ENCODE measurements at places on chromosomes 16 and 17.

- no peak for DNase-seq
Measured at GRCh38 chr17:51425773-51426172, 165.4 kb downstream of the UTP18 start.

GRCh38 chr16:86305440-86305839 lies 204.9 kb upstream of the FOXF1 start:
- DNase-seq, result no peak

DNA sequence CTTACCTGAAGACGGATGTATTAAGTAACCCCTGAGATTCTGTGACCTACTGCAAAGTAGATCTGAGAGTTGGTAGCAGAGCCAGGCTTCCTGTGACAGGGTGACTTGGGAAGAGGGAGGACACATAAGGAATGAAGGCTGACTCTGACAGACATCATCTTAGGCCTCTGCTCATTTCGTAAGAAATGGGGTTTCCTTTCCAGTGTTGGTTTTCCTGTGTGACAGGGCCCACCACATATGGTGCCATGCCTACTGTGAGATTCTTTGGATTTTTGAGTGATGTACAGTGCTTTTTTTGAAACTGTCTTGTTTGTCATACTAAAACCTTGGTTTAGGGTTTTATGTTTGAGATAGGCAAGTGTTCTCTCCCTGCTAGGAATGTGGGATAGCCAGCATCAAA lies 12.7 kb downstream of the LIG3 start:
- no peak for DNase-seq

GRCh38 chr17:13869331-13869940 lies 199.9 kb upstream of the COX10 start:
- DNase-seq, result no peak

- peak; percentile 54 for DNase-seq
Measured at GRCh38 chr16:3170440-3171180, 17.4 kb upstream of the OR1F1 start.

DNA sequence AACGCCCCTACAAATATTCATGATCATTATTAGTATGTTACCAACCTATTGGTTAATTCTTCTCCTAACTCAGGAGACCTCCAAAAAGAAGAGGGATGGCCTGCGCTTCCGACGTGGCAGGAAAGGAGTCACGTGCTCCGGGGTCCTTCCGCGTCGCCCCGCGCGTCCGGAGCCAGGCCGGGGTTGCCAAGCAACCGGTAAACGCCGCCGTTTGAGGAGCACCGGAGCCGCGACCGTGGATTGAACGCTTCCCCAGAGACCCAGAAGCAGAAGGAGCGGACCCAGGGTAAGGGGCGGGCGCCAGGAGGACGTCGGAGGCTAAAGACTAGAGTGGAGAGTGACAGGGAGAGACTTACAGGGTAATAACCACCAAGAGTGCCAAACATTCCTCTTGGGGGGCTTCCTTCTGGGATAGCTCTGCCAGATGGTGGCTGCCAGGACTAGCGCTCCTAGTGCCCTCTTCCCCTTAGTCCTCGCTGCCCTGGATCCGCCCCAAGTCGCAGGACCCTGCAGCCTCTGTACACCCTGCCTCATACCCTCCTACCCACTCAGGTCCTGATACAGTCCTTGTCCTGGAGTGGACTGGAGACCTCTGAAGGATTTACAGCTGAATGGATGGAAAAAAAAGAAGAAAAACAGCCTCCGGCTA lies at the start of gene DNAI2:
DNAI2 (plus strand) TSS at position 175 of the 649 bp plus-strand sequence. CDS start 7,584 bp downstream, outside the sequence.
- DNase-seq, result peak; percentile 50

DNA sequence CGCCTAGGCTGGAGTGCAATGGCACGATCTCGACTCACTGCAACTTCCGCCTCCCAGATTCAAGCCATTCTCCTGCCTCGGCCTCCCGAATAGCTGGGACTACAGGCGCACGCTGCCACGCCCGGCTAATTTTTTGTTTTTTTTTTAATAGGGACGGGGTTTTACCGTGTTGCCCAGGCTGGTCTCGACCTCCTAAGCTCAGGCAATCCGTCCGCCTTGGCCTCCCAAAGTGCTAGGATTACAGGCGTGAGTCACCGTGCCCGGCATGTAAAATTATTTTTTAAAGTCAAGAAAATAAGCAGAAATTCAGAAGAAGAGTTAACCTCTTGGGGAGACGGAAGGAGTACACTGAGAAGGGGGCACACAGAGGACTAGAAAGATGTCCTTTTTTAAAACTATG lies 27.5 kb downstream of the CDYL2 start:
- DNase-seq, result no peak

DNA sequence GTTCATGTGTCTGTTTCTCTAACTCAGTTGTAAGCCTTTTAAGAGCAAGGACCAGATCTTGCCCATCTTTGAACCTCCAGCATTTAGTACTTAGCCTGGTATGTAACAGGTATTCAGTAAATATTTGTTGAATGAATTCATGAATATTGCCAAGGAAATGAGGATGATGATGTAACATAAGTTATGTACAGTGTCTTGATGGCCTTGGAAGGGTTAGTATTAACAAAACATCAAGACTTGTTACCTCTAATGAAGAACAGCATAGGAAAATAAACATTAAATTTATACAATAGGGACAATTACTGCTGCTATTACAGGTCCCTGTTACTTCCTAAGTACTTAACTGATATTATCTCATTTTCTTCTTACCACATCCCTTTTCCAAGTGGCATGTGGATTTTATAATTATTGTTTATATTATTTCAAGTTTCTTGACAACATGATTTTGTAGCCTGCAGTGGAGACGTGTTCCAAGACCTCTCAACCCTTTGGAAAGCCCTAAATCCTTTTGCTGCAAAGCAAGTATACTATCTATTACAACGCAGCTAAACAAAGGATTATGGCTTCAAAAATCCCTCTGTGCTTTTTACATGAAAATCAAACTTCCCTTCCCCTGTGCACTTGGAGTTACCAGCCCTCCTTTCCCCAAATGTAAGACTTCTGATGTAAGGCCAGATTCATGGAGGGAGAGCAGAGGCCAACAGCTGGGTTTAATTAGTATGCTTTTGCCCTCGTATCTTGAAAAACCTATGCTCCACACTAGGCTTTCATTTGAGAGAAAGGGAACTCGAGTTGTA lies 77.4 kb upstream of the SMIM36 start:
- DNase-seq, result no peak

DNA sequence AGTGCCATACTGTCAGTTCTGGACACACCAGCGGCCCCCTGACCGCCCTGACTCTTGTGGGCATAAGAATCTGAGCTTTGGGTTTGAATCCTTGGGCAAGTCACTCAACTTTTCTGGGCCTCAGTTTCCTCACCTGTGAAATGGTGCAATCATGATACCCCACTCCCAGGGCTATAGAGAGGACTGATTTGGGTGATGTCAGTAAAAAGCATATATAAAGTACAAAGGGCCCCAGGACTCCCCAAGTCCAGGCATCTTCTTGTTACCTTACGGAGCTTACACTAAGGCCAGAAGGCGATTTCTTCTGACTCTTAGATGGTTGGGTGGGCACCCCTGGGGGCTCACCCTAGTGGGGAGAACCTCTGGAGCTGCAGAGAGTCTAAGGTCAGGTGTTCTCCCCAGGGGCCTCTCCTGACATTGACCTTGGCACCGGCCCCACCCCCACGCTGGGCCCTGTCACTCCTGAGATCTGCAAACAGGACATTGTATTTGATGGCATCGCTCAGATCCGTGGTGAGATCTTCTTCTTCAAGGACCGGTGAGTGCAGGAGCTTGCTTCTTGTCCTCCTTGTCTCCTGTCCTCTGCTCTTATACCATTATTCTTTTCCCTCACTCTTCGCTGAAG lies 13.9 kb downstream of the MMP2 start:
- DNase-seq, result no peak

DNA sequence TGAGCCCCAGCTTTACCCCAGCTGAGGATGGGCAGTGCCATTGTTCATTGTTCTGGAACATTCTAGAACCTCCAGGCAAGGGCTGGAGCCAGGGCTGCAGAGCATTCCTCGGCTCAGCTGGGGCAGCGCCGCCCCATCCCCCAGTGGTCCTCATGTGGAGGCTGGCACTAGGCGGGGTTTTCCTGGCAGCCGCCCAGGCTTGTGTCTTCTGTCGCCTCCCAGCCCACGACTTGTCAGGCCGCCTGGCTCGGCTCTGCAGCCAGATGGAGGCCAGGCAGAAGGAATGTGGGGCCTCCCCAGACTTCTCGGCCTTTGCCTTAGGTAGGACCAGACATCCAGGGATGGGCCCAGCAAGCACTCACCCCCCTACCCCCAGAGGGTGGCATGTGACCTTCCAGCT lies at the start of gene TMEM95:
TMEM95 (plus strand) TSS at position 104 of the 400 bp plus-strand sequence; CDS start at position 153, 49 bp downstream.
- DNase-seq, result no peak

GRCh38 chr16:75107505-75107904 lies 9.1 kb downstream of the LDHD start:
- DNase-seq, result peak; percentile 13

DNA sequence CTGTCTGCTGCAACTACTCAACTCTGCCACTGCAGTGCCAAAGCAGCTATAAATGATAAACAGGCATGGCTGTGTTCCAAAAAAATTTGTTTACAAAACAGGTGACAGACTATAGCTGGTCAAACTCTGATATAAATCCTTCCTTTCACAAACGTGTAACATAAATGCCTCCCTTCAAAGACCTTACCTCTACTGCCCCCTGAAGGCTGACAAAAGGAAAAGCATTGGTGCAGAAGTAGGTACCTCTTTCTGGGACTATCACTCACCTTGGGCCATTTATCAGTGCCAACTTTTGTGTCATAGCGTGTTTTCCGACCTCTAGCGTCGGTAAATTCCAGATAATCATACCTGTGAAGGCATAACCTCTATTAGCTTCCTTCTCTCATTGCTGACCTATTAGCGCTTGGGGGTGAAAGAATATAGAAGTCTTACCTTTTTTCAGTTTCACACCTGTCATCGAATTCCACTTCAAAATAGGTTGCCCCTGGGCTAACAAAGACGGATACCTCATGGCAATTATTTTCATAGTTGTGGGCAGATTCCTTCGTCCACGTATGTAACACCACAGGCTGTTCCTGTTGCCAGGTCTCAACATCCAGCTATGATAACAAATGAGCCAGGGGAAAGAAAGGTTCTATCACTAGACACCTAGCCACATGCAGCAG lies 67.9 kb downstream of the ZZEF1 start:
- peak; percentile 61 for DNase-seq

DNA sequence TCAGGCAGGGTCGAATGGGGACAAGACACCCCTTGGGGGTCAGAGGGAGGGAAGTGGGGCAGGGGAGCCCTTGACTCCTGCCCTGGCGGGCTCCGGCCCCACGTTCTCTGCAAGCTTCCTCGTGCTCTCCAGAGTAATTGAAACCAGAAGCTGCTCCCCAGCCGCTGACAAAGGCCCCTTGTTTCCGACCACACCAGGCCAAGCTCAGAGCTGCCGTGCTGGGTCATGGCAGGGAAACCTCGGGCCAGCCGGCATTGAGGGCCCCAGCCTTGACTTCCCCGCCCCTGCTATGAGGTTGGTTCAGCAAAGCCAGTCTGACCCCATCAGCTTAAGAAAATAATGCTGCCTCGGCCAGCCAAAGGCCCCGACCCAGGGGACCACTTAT lies 43.3 kb downstream of the TIMM22 start:
- DNase-seq, result no peak

GRCh38 chr16:10367616-10368188 lies 18.2 kb upstream of the ATF7IP2 start:
- DNase-seq, result no peak

DNA sequence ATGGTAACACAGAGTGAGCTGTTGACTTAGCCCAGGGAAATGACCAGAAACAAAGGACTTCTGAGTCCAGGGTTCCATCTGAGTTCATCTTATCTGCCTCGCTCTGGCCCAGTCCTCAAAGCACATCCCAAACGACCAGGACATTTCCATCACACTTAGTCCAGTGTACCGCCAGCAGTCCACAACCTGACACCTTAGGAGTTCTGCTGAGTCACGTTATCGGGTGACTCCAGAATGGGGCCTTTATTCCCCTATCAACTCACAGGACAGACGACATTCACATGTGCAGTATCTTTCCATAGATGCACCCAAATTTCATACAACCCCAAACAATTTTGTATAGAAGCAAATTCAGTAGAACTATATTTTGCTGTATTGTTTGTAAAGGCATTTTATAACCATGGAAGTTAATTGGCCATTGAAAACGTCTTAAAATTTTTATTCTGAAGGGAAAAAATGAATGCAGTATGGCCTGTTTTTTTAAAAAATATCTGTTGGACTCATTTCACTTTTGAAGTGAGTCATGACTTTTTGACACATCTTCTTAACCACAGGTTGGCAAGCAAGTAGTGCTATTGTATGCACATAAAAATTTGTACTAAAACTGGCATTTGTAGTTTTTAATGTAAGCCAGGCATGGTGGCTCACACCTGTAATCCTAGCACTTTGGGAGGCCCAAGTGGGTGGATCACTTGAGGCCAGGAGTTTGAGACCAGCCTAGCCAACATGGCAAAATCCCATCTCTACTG lies 46.3 kb downstream of the ZNF18 start:
- no peak for DNase-seq

GRCh38 chr17:50047488-50048126 lies 8.3 kb upstream of the ITGA3 start:
- no peak for DNase-seq

DNA sequence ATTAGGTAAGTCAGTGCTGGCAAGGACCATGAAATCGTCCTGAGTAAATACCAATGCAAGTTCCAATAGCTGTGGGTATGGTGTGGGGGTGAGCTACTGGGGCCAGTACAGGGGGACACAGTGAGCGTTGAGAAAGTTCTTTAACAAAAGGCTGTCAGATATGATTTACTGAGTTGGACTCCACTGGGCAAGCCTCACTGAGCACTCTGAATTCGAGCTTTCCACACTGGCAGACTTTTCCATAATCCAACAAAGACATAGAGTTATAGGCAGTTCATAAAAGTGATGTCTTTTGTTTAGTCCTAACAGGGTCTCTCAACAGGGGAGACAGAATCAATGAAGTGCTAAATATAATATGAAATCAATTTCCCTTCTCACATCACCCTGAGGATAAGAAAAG lies 489.0 kb downstream of the KCNJ2 start:
- no peak for DNase-seq

DNA sequence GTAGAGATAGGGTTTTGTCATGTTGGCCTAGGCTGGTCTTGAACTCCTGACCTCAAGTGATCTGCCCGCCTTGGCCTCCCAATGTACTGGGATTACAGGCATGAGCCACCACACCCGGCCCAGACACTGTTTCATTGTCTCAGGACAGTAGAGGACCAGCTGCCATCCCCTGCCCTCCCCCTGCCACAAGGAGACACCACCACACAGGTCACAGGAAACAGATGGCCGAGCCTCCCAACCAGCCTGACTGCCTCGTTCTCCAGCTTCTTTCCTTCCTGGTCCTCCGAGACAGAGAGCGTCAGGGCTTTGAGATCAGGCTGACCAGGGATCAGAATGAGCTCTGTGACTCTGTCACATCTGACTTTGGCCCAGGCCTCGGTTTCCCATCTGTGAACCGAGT lies 20.8 kb upstream of the RNPS1 start:
- DNase-seq, result no peak
